ENCODE measurements at places on chromosomes 7 and 10.

GRCh38 chr7:38060637-38061036 lies 117.4 kb upstream of the STARD3NL start:
- DNase-seq = no peak

DNA sequence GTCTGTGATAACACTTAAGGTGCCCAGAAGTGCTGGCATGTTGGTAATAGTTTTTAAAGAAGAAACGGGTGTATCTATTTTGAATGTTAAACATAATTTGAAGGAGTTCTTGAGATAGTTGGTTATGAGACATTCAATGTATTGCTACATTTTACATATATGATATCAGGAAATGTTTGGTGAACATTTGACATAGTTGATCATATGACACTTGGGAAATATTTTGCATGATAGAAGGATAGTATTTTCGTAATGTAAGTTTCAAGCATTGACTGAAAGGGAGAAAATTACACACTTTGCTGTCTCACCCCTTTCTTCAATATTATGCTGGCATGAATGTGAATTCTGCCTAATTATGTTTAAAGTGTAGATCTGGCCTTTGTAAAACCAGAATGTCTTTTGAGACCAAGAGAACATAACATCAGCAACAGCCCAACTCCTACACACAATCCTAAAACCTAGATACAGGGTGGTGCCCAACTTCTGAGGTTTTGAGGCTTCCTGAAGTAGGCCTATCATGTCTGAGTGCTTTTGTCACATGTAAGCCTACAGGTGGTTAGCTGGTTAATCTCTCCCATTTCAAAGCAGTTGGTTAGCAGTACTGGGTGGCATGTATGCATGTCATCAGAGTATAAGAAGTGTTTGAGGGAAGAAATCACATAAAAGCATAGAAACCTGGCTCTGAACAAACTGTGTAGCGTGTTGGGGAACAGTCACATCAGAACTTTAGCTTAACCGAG lies 2.1 kb downstream of the ADD3 start:
- DNase-seq = peak; percentile 38

DNA sequence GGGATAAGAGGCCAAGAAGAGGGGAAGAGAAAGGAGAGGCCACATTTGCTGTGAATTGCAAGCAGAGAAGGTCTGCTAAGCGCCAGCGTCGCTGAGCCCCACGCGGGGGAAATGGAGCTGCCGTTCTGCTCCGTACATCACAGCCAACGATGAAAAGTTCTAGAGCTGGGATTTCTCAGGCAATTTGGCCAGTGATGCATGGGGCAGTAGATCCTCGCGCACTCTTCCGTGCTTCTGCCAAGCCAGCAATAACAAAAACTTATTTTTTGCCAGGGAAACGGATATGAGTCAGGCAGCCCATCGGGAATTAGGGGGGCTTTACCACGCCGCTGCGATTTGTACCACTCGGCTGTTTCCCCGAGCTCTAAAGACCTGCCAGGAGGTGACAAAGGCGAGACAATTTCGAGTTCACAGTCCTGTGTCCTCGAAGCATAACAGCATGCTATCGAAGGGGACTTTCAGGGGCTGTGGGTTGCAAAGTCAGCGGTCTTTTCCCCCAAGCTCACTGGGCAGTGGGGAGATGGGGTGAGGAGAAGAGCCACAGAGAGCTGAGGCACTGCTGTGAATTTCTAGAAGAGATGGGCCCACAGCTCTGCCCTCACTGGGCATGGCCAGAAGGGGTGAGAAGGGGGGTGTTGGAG lies 30.0 kb upstream of the SLF2 start:
- no peak for DNase-seq

DNA sequence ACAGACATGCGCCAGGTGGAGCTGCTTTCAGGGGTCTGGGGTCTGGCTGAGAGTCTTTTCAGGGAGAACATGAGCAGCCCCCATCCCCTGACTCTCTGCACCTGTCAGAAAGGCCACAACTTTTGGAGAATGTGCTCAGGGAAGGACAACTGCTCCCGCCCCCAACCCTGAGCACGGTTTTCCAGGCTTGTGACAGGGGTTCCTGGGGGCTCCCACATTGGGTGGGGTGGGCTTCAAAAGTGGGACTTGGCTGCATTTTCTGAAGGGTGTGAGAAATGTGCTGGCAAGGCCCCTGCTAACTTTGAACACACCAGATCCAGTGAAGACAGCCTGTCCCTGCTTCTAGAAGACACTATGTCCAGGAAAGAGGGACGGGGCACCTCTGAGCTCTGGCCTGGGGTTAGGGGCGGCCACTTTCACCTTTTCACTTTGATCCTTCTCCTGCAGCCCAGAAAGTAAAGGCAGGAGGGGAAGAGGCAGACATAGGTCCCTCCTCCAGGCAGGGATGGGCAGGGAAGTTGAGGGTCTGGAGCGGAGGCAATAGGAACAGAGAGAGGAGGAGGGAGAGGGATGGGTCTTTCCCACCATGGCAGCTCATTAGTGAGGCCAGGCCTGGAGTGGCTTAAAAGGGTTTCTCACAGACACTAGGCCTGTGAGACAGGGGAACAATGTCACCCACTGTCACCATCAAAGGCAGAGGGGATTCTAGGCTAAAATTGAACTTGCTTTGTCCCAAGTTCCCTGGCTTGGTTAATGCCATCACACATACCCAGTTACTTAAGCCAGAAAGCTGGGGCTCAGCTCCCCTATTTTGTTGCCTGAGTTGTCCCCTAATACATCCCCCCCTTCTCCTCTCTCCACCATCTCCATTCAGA lies 1.5 kb downstream of the KCP start:
- no peak for DNase-seq

GRCh38 chr7:18553605-18554003 lies 58.1 kb downstream of the HDAC9 start:
- no peak for DNase-seq

DNA sequence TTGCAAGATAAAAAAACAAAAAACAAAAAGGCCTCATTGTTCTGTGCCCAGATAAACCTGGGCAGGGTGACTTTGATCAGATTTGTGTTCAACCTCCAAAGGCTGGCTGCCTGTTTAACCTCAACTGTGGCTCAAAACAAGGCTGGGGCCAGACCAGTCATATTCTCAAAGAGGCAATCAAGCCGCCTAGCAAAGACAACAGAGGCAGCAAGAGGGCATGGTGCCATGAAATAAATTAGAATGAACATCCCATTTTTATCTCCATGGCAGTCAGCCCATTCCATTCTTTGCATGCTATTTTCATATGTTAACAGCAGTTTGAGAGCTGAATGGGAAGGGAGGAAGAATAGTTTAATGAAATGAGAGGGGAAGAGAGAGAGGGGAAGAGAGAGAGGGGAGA lies 1150.3 kb downstream of the TYW1 start:
- no peak for DNase-seq

DNA sequence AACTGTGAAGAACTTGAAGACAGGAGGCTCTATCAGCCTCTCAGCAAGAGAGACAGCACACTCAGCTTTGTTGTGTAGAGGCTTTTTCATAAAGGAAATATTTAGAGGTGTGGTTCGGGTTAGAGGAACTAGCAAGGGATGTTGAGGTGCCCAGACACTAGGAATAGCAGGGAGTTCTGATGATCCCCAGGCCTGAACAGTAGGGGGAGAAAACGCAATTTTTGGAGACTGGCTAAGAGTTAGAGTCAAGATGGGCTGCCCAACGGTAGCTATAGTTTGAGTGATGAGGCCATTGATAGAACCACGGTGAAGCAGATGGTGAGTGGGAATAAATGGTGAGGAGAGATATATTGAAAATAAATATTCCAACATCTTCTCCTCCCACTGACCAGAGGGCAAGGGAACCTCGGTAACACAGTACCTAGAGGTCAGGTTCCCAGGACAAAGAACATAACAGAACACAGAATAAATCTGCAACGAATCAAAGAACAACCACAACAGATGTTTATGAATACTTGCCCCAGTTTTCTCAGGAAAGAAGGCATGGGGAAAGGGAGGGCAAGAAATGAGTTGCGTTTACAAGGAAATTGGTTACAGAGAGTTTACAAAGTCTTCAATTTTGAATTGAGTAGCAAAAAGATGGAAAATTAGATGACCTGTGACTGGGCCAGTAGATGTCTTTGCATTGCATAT lies 24.2 kb upstream of the BPGM start:
- DNase-seq = no peak

GRCh38 chr7:146314962-146315361 lies 198.4 kb downstream of the CNTNAP2 start:
- no peak for DNase-seq

DNA sequence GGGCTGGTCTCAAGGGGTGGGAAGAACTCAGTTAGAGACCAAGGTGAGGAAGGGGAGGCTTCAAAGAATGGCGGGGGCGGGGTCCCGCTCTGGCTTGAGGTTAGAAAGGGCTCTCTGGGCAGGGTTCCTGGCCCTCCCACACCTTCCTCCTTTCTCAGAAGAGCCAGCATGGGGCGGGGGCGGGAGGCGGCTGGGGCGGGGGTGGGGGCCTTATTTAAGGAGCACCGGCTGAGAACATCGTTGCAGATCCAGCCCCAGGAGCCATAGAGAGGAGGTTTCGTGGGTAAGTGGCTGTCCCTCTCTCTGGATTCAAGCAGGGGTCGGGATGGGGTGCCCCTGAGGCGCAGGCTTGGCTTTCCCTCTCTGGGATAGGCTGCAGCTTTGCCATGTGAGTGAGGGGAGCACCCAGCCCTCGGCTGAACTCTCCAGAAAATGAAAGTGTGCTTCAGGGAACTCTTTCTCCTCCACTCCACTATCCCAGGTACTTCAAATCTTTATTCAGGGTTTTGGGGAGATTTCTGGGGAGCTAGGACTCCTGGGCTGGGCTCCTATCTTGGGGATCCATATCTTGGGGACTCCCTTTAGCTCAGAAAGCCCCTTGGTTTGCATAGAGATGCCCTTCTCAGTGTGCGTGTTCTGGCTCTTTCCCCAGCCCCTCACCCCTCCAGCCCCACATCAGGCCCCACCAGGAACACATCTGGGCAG lies 3.3 kb upstream of the CUEDC2 start:
- peak; percentile 38 for DNase-seq

DNA sequence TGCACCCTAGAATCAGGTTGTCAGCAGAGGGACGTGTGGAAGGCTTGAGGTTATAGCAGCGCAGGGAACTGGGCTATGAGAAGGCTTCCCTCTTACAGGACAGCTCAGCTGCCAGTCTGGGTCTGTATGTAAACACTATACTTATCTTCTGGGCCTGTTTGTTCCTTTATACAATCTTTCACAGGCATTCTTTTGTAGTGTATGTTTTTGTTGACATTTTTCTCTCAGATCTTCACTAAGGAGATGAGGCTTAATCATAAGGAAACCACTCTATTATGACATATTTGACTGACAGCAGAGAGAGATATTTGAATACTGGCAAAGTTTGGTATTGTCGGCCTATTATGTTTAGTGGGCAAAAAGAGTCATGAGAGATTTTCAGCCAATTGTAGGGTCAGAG lies 929 bp downstream of the GBF1 start:
- no peak for DNase-seq

DNA sequence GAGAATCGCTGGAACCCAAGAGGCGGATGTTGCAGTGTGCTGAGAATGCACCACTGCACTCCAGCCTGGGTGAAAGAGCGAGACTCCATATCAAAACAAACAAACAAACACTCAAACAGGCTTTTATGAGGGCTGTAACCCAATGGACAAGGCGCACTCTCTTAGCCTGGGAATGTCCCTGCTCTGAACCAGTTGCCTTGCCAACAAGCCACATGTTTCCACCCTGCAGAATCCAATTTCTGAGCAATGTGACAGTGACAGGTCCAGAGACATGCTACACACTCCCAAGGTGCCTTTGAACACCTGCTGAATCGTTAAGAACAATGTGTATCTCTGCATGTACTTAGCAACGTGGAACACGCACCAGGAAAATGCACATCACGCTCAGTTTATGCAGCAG lies 186.8 kb upstream of the AUTS2 start:
- no peak for DNase-seq

- DNase-seq = no peak
Measured at GRCh38 chr7:29467193-29467926, 96.3 kb upstream of the PRR15 start.

GRCh38 chr7:95427166-95427565 lies 7.7 kb downstream of the PON2 start:
- DNase-seq = no peak

GRCh38 chr10:125554016-125554703 lies 128.8 kb downstream of the TEX36 start:
- DNase-seq = no peak

DNA sequence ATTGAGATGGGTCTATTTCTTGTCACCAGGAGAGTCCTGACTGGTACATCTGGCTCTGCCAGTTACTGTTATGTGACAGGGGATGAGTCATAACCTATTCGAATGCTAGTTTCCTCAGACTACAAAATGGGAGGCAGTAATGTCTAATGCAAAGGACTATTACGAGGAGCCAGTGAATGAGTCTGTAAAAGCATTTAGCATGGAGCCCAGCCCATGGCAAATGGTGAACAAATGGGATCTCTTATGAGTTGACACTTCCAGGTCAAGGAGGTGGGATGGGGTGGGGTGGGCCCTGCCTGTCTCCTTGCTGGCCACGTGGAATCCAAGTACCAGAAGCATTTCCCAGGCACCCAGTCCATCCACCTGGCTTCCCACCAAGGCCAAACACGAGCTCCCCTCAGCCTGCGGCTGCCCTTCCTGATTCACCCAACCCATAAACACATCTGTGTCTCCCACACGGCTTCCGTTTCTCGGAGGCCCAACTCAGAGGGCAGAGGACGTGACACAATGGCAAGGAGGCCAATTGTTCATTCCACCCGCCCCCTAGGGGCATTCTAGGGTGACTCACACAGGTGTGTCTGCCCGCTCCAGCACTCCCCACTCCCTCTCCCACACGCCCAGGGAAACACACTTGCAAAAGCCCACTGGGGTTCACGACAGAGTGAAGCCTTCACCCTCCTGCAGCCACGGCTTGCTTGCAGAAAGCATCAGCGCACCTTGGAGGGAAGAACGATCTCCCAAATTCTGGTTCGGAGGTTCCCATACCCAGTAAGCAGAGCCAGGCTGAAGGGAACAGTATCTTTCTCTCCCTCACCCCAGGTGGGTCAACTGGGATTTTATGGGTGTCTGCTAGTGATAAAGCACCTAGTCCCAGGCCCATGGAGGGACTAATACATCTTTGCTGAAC lies 109.8 kb downstream of the SH3PXD2A start:
- peak; percentile 41 for DNase-seq

GRCh38 chr10:21003240-21003822 lies 106.2 kb upstream of the NEBL start:
- DNase-seq = no peak

DNA sequence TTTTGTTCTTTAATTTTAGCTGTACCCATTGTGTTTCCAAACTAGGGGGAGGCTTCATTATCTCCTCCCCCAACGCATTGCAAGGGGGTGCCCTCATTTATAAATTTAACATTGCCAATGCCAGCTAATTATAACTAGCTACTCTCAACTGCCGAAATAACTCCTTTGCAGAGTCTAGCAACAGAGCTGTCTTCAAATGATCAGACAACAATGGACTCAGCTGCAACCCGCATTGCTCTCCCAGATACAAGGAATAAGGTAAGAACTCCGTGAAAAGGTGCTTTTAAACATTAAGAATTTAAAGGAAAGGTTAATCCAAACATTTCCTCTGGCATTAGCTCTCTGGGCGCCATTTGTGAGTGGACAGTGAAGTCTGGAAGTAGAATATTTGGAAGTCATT lies 116.2 kb downstream of the GFRA1 start:
- DNase-seq = no peak

Data from activated CD8-positive, alpha-beta memory T cell treated with anti-CD3 and anti-CD28 coated beads, Interleukin-2, amount 50 U/mL, for 4 hours (primary cell).